ENCODE measurements at places on chromosomes 6 and 20.

DNA sequence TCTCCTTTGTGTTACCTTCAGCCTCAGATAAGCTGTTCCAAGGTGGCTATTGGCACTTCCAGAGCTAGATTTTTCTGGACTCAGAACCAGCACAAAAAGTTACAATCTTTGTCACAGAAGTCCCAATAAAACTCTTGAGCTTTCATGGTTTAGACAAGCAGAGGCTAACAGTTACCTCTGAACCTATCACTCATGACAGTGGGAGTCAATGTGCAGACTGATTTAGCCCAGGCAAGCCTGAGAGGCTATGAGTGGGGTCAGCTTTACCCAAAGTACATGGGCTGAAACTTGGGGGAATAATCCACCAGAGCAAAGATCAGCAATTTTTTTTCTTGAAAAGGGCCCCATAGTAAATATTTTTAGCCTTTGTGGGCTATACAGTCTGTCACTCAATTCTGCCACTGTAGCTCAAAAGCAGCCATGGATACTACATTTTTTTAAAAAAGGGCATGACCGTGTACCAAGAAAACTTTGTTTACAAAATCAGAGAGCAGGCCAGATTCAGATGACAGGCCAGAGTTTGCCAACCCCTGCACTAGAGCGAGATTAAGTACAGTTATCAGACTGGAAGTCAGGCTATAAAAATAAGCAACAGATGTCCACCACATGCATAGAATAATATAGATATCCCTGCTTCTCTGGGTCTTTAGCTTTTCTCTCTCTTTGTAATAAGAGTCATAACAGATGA lies 20.0 kb downstream of the CCN2 start:
- no peak for DNase-seq

DNA sequence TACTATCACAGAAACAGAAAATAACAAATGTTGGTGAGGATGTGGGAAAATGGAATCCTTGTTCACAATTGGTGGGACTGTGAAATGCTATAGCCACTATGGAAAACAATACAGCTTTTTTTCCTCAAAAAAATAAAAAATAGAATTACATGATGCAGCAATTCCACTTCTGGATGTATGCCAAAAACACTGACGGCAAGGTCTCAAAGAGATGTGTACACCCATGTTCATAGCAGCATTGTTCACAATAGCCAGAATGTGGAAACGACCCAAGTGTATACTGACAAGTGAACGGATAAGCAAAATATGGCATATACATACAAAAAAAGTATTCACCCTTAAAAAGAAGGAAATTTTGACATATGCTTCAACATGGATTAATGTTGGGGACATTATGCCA lies 213.4 kb downstream of the KHDC1L start:
- DNase-seq = no peak

GRCh38 chr6:106534564-106534982 lies 94.7 kb downstream of the RTN4IP1 start:
- no peak for DNase-seq

DNA sequence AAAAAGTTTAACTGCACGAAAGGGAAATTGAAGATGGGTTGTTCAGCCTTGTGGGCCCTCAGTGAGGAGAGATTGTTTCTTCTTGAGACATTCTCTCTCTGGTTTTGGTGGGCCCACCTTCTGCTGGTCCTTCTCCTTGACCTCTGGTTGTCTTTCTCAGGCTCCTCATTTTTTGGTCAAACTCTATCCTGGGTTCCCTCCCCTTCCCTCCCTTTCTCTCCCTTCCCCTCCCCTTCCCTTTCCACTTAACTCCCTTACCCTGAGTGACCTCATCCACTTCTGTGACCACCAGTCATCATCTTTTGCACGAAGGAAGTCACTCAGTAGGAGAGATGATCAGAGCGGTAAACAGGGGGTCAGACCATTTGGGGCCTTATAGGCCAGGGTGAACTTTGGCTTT lies 71.5 kb upstream of the RALY start:
- DNase-seq = no peak

- DNase-seq = no peak
These were observed 39.4 kb upstream of the EEF1A1 start for GRCh38 chr6:73560182-73560732.

All from stimulated activated CD4-positive, alpha-beta T cell treated with anti-CD3 and anti-CD28 coated beads, Interleukin-4, amount 100 ng/mL, for 48 hours (primary cell).